Activated T-cell treated with anti-CD3 and anti-CD28 coated beads, Interleukin-2, amount 50 U/mL, for 72 hours (primary cell): ENCODE measurements at places on chromosomes 5 and 9. TPM values are rescaled to one million over a fixed set of nuclear protein-coding genes. Genes with fewer than 3 reads are reported as not detected.
A peak's percentile ranks its signal among the peaks of the same experiment; 100 is the strongest.

GRCh38 chr9:78297672-78297961, 692 bp downstream of the PSAT1 start:
- H3K27ac ChIP-seq, result peak overlapping the region; percentile 90
- no peak for DNase-seq
- peak overlapping the region; percentile 98 for H3K4me3 ChIP-seq
- H3K27me3 ChIP-seq, result no peaks in the 10 kb centered on the region
- peaks cover 50% of the 10 kb centered on the region for H3K4me1 ChIP-seq

DNA sequence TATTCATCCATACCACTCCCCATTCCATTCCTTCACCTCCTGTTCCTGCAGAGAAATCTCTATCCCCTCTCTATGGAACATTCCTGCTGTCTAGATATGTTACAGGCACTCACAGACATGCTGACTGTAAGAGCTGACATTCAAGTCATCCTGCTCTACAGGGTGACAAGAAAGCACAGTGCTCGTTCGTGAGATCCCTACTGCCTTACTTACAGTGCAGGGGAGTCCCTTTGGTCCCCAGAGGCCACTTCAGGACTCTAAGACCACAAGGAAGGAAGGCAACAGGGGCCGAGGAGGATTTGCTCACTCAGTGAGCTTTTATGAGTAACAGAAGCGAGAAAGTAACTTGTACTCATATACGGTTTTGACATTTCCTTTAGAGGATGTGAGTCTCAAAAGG, 110.5 kb downstream of the GAS1 start:
- no peak overlapping the region for H3K4me3 ChIP-seq
- H3K27ac ChIP-seq, result no peak overlapping the region
- H3K27me3 ChIP-seq, result peaks cover under 1% of the 10 kb centered on the region
- DNase-seq, result no peak
- no peaks in the 10 kb centered on the region for H3K4me1 ChIP-seq

GRCh38 chr9:124626276-124626675, 119.1 kb upstream of the NR5A1 start:
- H3K4me3 ChIP-seq, result no peak overlapping the region
- H3K36me3 ChIP-seq, result no peaks in the 10 kb centered on the region
- H3K4me1 ChIP-seq, result no peaks in the 10 kb centered on the region
- DNase-seq, result no peak
- H3K27me3 ChIP-seq, result peaks cover 11% of the 10 kb centered on the region

- H3K36me3 ChIP-seq, result no peaks in the 10 kb centered on the region
- H3K27ac ChIP-seq, result no peak overlapping the region
- DNase-seq, result no peak
Measured at GRCh38 chr5:171745602-171746001, 40.0 kb upstream of the SMIM23 start.

DNA sequence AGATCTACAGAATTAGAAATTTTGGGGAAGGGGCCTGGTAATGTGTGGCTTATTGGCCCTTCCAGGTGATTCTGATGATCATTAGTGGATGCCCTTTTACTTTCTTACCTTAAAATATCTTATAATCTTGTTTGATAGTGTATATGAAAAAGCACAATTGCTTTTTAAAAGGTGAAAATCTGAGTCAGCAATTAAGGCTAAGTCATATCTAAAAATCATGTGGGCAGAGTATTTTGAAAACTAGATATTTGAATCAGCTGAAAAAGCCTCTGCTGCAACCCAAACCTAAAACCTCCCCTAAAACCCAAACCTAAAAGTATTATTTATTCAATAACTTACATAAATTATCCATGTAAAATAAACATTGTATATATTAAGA, 359.8 kb downstream of the PDE4D start:
- no peak overlapping the region for H3K27ac ChIP-seq
- no peak for DNase-seq
- no peaks in the 10 kb centered on the region for H3K4me1 ChIP-seq
- H3K4me3 ChIP-seq, result no peak overlapping the region

- peaks cover 2% of the 10 kb centered on the region for H3K36me3 ChIP-seq
- no peak for DNase-seq
- peaks cover 21% of the 10 kb centered on the region for H3K27me3 ChIP-seq
- H3K4me1 ChIP-seq, result peaks cover 13% of the 10 kb centered on the region
- no peak overlapping the region for H3K4me3 ChIP-seq
Measured at GRCh38 chr5:132773601-132774355, 3.3 kb downstream of the SEPTIN8 start.

- no peaks in the 10 kb centered on the region for H3K4me1 ChIP-seq
- H3K27me3 ChIP-seq, result no peaks in the 10 kb centered on the region
- no peak overlapping the region for H3K27ac ChIP-seq
- no peaks in the 10 kb centered on the region for H3K36me3 ChIP-seq
- no peak overlapping the region for H3K4me3 ChIP-seq
Measured at GRCh38 chr5:122237906-122238305, 74.1 kb upstream of the SNCAIP start.

GRCh38 chr9:131579789-131580211, 34.5 kb downstream of the PRRT1B start:
- DNase-seq, result no peak
- peaks cover 29% of the 10 kb centered on the region for H3K4me1 ChIP-seq
- H3K27me3 ChIP-seq, result no peaks in the 10 kb centered on the region
- peaks cover 30% of the 10 kb centered on the region for H3K36me3 ChIP-seq
- H3K4me3 ChIP-seq, result peak overlapping the region; percentile 61

GRCh38 chr5:77139001-77139400, 51.9 kb upstream of the ZBED3 start:
- no peaks in the 10 kb centered on the region for H3K36me3 ChIP-seq
- DNase-seq, result no peak

DNA sequence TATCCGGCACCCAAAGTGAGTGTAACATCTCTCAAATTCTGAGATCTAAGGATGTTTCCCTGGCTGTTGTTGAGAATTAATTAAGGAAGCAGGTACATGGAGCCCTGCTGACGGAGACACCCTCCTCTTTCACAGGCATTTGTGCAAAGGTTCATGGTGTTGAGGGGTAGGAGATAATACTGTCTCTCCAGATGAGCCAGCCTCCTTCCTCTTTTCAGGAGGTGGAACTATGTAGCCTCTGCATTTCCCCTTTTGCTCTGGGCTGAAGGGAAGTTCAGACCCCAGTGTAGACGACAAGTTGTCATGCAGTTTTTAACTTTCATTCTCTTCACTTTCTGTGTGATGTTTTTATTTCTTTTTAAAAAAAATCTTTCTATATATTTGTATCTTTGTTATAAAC, 107.5 kb downstream of the GALNT10 start:
- no peak overlapping the region for H3K27ac ChIP-seq
- DNase-seq, result no peak
- H3K36me3 ChIP-seq, result peaks cover 7% of the 10 kb centered on the region
- no peak overlapping the region for H3K4me3 ChIP-seq
- no peaks in the 10 kb centered on the region for H3K27me3 ChIP-seq
- H3K4me1 ChIP-seq, result no peaks in the 10 kb centered on the region

GRCh38 chr5:1152156-1152555, 40.3 kb upstream of the SLC12A7 start:
- no peak overlapping the region for H3K4me3 ChIP-seq
- DNase-seq, result peak; percentile 28
- no peak overlapping the region for H3K27ac ChIP-seq
- no peaks in the 10 kb centered on the region for H3K4me1 ChIP-seq

- H3K4me1 ChIP-seq, result no peaks in the 10 kb centered on the region
- no peak overlapping the region for H3K27ac ChIP-seq
- H3K27me3 ChIP-seq, result no peaks in the 10 kb centered on the region
- no peak for DNase-seq
Measured at GRCh38 chr5:169146158-169146557, 154.8 kb downstream of the SLIT3 start.

DNA sequence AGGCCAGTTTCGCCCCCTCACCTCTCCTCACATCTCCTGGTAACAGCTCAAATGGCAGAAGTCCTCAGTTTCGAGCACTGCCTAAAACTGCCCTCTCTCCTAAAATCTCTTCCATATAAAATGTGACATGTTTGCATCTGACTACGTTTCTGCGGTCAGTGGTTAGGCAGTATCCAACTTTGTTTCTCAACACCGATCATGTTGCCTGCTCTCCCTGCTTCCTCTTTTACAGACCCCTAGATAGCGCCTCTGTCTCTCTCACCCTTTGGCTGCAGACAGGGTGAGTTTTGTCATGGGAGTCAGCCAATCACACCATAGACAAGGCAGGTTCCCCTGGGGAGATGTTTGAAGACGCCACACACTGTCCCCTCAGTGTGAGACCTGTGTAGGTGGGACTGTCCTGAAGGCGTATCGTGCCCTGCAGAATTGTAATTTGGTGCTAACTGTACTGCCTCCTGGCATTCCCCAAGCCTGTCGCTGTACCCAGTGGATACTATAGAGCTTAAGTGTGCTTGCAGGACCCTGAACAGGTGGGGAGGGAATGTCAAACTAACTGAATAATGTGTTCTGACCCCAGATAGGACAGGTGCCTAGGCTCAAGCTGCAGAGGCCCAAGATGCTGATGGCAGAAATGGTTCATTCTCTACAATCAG, 1.1 kb downstream of the HEXB start:
- peaks cover 6% of the 10 kb centered on the region for H3K36me3 ChIP-seq
- DNase-seq, result peak; percentile 8
- no peaks in the 10 kb centered on the region for H3K27me3 ChIP-seq
- peak overlapping the region; percentile 98 for H3K4me3 ChIP-seq
- peaks cover 18% of the 10 kb centered on the region for H3K4me1 ChIP-seq

DNA sequence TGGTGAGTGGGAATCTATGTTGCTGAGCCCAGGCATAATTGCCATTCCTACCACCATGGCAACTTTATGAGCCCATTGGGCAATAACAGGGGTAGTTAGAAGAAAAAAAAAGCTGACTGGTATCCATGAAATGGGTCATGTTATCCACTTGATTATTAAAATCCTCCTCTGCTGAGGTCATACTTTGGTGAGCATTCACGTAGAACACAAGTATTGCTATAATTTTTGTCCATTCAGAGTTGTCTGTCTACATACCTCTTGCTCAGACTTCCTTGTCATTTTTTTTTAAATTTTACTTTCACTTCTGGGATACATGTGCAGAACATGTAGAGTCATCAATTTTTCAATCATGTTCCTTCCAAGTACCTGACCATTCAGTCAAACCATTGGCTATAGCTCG, 780.8 kb upstream of the ARRDC3 start:
- no peak overlapping the region for H3K27ac ChIP-seq
- no peak overlapping the region for H3K4me3 ChIP-seq
- no peak for DNase-seq
- no peaks in the 10 kb centered on the region for H3K4me1 ChIP-seq

DNA sequence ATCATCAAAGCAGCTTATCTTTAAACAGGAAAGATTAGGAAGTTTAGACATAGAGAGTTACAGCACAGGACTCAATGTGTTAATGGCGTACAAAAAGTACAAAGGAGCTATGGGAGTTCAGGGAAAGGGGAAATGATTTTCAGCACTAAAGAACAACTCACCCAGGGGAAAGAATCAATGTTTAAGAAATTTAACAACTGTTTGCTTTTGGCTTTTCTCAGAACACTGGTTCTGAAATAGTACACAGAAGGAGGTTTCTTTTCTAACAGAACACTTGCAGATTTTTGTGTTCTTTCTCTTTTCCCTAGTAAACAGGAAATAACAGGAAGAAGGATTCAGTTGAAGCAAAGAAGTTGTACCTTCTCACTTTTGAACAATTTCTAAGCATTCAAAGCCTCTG, 71.3 kb upstream of the GHR start:
- no peak overlapping the region for H3K4me3 ChIP-seq
- H3K36me3 ChIP-seq, result no peaks in the 10 kb centered on the region
- DNase-seq, result no peak

GRCh38 chr5:154947778-154948177, 6.9 kb downstream of the MRPL22 start:
- no peaks in the 10 kb centered on the region for H3K27me3 ChIP-seq
- no peak overlapping the region for H3K4me3 ChIP-seq
- no peak overlapping the region for H3K27ac ChIP-seq
- peaks cover 41% of the 10 kb centered on the region for H3K4me1 ChIP-seq
- no peak for DNase-seq

DNA sequence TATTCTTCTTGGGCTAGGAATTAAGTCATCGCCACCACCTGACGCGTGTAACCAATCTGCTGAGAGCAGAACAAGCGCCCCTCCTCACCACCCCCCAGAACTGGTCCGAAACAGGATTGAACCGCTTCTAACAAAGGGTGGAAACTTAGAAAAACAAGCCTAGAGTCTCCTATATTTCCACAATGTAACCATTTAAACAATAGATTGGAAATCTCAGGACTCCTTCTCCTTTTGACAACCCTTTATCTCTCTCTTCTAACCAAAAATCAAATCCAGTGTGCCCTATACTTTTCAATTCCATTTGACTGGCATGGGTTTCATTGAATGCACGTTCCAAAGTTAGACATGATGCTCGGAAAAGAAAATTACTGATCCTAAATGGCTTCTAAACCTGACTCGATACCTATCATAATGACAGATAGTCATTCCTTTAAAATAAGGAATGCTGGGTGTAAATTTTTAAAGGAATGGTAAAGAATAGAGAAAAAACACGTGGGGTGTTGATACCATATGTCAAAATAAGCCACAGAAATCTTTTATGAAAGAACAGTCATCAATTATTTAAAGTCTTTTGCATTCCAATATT, 1.2 kb downstream of the ARRDC3 start:
- DNase-seq, result peak; percentile 68
- peak overlapping the region; percentile 98 for H3K4me3 ChIP-seq
- H3K36me3 ChIP-seq, result peaks cover 8% of the 10 kb centered on the region
- H3K27me3 ChIP-seq, result no peaks in the 10 kb centered on the region
- H3K27ac ChIP-seq, result peak overlapping the region; percentile 96

DNA sequence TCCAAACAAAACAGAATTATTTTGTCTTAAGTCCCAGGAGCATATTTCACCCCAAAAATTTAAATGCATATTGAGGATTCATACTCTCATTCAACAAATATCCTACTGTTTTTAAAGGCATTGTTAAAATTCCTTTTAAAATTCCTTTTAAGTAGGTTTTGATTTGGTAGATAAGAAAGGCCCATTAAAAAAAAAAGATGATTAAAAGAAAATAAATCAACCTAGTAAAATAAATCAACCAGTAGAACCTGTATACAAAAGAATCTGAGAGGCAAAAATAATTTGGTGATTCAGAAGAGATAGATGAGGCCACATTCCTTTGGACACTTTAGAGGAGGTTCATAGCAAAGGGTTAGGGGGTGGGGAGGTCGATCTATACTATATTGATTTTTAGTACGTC, 585.3 kb upstream of the TLE4 start:
- H3K4me3 ChIP-seq, result no peak overlapping the region
- H3K27ac ChIP-seq, result no peak overlapping the region
- H3K4me1 ChIP-seq, result no peaks in the 10 kb centered on the region
- H3K36me3 ChIP-seq, result no peaks in the 10 kb centered on the region
- no peak for DNase-seq

GRCh38 chr9:89026876-89027275, 35.6 kb downstream of the S1PR3 start:
- H3K27ac ChIP-seq, result no peak overlapping the region
- no peaks in the 10 kb centered on the region for H3K4me1 ChIP-seq
- H3K36me3 ChIP-seq, result peaks cover 3% of the 10 kb centered on the region
- peaks cover 29% of the 10 kb centered on the region for H3K27me3 ChIP-seq
- DNase-seq, result no peak
- H3K4me3 ChIP-seq, result no peak overlapping the region

ADGRD2 gene
- total RNA-seq, result not detected

GLRX gene
- 19.1 TPM for total RNA-seq

SLC1A1 gene
- total RNA-seq, result 0.23 TPM

FGF1 gene
- not detected for total RNA-seq

GABRB2 gene
- total RNA-seq, result not detected

TEX48 gene
- total RNA-seq, result 1.7 TPM

PIGO gene
- total RNA-seq, result 27.9 TPM

FREM1 gene
- total RNA-seq, result not detected
